ENCODE measurements at places on chromosomes 11 and 22. TPM values are rescaled to one million over a fixed set of nuclear protein-coding genes. Genes with fewer than 3 reads are reported as not detected.

DNA sequence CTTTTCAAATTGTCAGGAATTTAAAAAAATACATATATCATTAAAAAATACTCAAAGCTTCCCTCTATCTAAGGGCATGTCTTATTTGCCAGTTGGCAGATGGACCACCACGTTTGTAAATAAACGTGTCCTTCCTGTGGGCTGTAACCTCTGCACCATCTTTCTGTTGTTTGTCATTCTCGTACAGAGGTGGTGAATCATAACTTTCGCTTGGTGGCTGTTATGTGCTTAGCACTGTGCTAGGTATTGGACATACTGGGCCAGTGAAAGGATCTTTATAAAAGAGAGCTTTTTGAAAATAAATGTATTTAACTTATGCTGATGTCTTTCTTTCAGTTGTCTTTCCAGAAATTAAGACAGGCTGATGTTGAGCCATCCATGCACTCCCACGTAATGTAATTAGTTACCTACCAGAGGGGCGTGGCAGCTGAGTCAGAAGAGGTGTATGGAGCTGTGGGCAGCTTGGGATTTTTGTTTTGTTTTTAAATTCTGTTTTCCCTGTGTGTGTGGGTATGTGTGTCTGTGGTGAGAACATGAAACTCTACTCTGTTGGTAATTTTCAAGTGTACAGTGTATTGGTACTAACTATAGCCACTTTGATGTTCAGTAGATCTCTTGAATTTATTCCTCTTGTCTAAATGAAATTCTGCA is 62.7 kb downstream of the TECTA start:
- H3K27ac ChIP-seq, result no peak overlapping the region
- peak; percentile 47 for DNase-seq
- no peaks in the 10 kb centered on the region for H3K36me3 ChIP-seq
- H3K4me3 ChIP-seq, result no peak overlapping the region
- peaks cover 16% of the 10 kb centered on the region for H3K27me3 ChIP-seq
- H3K4me1 ChIP-seq, result peaks cover 10% of the 10 kb centered on the region

DNA sequence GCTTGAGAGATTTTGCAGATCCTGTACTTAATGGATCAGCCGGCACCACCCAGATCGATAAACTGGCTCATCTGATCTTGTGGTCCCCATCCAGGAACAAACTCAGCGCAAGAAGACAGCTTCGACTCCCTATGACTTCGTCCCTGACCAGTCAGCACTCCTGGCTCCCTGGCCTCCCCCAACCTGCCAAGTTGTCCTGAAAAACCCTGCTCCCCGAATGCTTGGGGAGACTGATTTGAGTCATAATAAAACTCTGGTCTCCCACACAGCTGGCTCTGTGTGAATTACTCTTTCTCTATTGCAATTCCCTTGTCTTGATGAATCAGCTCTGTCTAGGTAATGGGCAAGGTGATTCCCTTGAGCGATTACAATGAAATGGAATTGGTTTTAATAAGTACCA is 29.5 kb downstream of the OR2AG2 start:
- peak overlapping the region; percentile 76 for H3K27ac ChIP-seq
- no peak overlapping the region for H3K4me3 ChIP-seq
- DNase-seq, result peak; percentile 53
- no peaks in the 10 kb centered on the region for H3K27me3 ChIP-seq
- peaks cover 31% of the 10 kb centered on the region for H3K36me3 ChIP-seq
- H3K4me1 ChIP-seq, result peaks cover 50% of the 10 kb centered on the region

DNA sequence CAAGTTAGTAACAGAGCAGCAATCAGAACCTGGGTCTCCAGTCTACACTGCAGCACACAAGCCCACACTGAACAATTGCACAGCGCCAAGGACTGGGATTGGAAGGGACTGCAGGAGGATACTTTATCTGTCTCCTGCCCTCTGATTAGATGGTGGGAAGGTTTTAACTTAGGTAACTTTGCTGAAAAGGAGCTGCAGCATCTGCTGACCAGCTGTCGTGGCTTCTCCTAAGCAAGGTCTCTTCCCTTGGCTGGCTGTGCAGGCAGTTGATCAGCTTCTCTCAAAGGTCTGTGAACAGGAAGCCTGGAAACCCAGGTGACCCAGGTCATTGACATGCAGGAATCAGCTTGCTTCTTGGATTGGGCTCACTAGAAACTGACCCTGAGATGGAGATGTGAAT is 82.4 kb downstream of the ISX start:
- no peaks in the 10 kb centered on the region for H3K4me1 ChIP-seq
- H3K4me3 ChIP-seq, result no peak overlapping the region
- peaks cover 2% of the 10 kb centered on the region for H3K27me3 ChIP-seq
- H3K36me3 ChIP-seq, result no peaks in the 10 kb centered on the region
- H3K27ac ChIP-seq, result no peak overlapping the region

DNA sequence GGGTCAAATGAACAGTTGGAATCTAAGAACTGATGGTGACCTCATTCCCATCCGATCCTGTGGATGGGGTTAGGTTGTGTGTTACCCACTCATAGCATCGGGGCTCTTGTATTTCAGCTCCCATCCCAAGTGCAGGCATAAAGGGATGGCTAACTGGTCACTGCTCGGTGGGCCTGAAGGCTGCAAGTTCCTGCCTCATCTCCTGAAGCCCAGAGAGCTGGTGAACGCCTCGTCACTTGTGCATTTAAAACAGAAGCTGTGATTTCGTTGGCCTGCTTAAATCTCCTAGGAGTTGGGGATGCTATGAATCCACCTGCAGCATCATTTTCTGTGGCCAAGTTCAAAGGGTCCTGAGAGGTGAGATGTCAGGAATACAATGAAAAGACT is 477.0 kb downstream of the TBC1D22A start:
- H3K4me3 ChIP-seq, result no peak overlapping the region
- DNase-seq, result no peak
- no peaks in the 10 kb centered on the region for H3K4me1 ChIP-seq
- no peaks in the 10 kb centered on the region for H3K36me3 ChIP-seq
- no peak overlapping the region for H3K27ac ChIP-seq

The LUZP2 gene
- not detected for total RNA-seq

DNA sequence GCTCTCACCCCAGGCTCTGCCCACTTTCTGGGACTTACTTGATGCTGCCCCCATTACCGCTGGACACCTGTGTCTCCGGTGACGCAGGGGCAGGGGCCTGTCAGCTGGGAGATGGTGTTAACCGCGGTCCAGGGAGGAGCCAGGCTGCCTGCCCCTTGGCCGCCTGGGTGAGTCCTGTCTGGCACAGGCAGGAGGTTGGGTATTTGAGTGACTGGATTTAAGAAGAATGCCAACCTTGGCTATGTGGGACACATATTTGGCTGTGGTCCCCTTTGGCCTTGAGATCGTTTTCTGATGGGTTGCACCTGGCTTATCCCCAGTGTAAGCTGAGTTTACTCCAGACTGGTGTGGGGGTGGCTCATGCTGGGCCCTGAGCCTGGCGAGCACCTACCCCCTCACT is 2.5 kb downstream of the MUC6 start:
- H3K36me3 ChIP-seq, result no peaks in the 10 kb centered on the region
- H3K4me3 ChIP-seq, result no peak overlapping the region
- no peak for DNase-seq
- no peaks in the 10 kb centered on the region for H3K4me1 ChIP-seq
- no peak overlapping the region for H3K27ac ChIP-seq
- H3K27me3 ChIP-seq, result no peaks in the 10 kb centered on the region

- DNase-seq, result no peak
These were observed 229.7 kb downstream of the FAM76B start for GRCh38 chr11:95559899-95560298.

The PLAAT5 gene
- 0.19 TPM for total RNA-seq

DNA sequence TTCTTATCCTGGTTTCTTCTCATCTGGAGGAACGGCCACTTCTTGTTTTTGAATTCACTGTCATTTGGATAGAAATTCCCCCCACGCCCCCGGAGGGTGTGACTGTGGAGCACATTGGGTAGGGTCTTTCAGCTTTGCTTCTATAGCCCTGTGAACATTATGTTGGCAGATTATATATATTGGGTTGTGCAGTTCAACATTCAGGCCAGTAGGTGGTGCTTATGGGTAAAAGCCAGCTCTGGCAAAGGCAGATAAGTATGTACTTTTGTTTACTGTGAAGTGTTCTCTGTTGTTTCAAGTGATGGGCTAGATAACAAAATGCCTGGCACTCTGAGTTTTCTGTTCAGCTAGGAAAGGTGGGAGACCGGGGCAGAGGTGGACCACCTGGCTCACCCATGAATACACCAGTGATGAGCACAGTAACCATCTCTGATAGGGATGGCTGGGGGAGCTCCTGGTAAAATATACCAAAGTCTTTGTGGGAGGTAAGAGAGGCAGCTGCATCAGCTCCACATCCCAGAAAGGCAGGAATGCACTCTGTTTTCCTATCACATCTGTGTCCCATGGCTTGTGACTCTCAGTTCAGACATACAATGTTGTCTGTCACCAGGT is 1348.2 kb upstream of the RAG2 start:
- no peaks in the 10 kb centered on the region for H3K36me3 ChIP-seq
- no peaks in the 10 kb centered on the region for H3K27me3 ChIP-seq
- H3K27ac ChIP-seq, result no peak overlapping the region
- no peak for DNase-seq
- H3K4me1 ChIP-seq, result no peaks in the 10 kb centered on the region

DNA sequence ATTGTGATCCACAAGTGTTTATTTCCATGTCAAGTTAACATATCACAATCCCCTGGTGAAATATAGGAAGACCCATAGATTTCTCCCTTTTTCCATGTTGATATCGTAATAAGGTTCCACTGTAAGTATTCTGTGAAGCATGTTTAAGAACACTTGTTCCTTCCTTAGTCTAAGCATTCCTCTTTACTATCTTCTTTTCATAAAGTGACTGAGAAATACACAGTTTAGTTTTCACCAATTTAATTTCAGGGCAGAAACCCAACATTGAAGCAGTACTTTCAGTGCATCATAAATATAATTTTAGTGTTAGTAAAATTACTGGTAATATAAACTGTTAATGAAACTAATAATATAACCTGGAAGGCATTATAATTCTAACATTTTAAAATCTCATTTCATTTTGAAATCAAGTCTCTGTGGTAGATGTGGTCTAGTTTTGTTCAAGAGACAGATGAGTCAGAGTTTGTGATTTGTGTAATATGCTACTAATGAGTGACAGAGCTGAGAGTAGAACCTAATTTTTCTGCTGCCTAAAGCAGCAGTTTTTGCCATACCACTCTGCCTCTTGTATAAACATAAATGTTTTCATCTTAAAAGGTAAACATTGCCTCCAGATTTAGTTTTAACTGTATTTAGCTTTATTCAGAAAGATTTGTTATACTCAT is 79.4 kb downstream of the ATM start:
- H3K36me3 ChIP-seq, result peaks cover 50% of the 10 kb centered on the region
- no peak for DNase-seq
- H3K4me1 ChIP-seq, result peaks cover 11% of the 10 kb centered on the region
- H3K27ac ChIP-seq, result no peak overlapping the region
